ENCODE measurements at places on chromosomes 13 and 19.

- DNase-seq = no peak
Observed at GRCh38 chr13:48576448-48577010, 43.6 kb upstream of the RCBTB2 start.

- peak; percentile 64 for DNase-seq
Observed at GRCh38 chr13:33642374-33643065, 175.4 kb upstream of the RFC3 start.

- no peak for DNase-seq
Observed at GRCh38 chr19:56312787-56313657, 1.6 kb downstream of the ZSCAN5A start.

- DNase-seq = no peak
Observed at GRCh38 chr13:62038214-62038613, 622.6 kb upstream of the PCDH20 start.

- peak; percentile 26 for DNase-seq
Observed at GRCh38 chr13:113660066-113660465, 2.1 kb upstream of the ATP4B start.

GRCh38 chr13:80399340-80400163 lies 58.6 kb upstream of the SPRY2 start:
- no peak for DNase-seq

GRCh38 chr13:109494925-109495369 lies 291.4 kb downstream of the IRS2 start:
- DNase-seq = no peak

DNA sequence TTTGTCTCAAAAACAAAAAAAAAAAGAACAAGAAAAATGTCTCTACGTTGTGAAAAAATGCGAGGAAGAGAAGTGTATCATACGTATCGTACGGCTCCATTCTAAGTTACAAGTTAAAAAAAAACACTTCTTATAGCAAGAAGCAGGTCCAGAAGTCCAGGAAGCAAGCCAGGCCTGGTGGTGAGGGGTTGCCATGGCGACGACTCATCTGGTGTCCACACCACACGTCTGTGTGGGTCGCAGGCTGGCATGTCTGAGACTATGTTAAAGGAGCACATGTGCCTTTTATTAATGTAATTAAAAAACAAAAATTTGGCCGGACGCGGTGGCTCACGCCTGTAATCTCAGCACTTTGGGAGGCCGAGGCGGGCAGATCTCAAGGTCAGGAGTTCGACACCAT lies 5.9 kb downstream of the MED16 start:
- DNase-seq = no peak

DNA sequence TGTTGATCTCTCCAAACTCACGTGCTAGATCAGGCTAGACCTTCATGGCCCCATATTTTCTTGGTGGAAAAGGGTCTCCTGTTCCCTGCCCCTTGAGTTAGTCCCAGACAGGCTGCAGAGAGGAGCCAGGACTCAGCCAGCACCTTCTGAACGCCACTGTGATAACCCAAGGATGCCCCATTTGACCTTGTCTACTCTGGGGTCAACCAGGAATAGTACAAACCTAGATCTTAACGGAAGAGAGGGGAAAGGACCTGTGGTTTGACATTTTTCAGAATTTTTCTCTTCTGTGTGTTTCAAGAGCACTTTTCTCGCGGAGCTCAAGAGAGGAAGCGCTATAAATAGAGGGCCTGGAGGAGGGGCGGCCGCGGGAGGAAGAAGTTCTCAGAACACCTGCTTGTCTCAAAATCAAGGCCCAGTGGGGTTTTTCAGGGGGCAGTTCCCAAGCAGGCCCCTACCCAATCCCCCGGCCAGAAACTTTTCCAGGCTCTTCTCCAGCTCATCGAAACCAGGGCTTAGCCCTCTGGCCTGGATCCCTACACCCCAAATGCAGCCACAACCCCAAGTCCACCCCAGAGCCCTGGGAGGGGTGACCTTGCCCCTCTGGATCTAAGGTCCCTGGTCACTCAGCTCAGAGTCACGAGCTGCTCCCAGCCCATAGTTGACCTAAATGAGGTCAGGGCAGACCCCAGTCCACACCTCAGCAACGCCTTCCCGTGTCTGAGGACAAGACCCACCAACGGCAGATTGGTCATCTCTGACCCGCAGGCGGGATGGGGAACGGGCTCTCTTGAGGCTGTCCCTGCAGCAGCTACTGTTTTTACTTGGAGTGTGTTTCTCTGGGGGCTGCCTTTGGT lies 75.6 kb upstream of the TM9SF2 start:
- DNase-seq = peak; percentile 41

GRCh38 chr13:78611040-78611439 lies 7.7 kb upstream of the POU4F1 start:
- DNase-seq = no peak

DNA sequence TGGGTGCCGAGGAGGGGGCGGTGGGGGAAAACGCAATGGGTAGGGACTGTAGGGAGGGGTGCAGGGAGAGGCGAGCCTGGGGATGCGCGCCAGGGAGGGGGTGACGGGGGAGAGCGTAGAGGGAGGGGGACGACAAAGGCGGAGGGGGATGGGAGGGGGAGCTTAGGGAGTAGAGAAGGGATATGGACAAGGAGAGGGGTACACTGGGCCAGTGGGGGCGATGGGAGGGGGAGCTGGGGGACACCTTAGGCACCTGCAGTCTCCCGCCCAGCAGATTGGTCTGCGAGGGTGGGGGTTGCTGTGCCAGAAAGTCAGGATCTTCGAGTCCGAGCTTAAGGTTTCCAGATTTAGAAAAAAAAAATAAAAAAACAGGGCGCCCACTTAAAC lies 15.7 kb downstream of the CCDC124 start:
- DNase-seq = no peak

GRCh38 chr13:40784540-40784939 lies 4.9 kb upstream of the SLC25A15 start:
- DNase-seq = peak; percentile 48

GRCh38 chr19:58307736-58308135 lies 2.6 kb downstream of the ERVK3-1 start:
- DNase-seq = no peak

- DNase-seq = no peak
Observed at GRCh38 chr13:113879494-113880360, 15.9 kb upstream of the GAS6 start.

GRCh38 chr19:35628264-35628564 lies 622 bp upstream of the RBM42 start:
- no peak for DNase-seq

DNA sequence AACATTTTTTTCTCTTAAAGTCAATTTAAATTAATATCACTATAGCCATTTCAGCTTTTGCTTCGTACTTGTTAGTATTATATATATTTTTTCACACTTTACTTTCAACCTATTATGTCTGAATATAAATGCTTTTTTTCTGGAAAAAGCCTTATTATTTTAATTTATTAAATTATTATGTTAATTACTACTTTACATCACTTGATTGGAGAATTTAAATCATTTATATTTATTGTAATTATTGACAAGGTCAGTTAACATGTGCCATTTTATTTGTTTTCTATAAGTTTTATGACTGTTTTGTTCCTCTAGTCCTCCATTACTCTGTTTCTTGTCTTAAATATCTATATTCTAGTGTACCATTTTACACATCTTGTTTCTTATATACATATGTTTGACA lies 1333.4 kb upstream of the MIR17HG start:
- DNase-seq = no peak

GRCh38 chr19:1475751-1476437 lies 3.1 kb downstream of the C19orf25 start:
- no peak for DNase-seq

DNA sequence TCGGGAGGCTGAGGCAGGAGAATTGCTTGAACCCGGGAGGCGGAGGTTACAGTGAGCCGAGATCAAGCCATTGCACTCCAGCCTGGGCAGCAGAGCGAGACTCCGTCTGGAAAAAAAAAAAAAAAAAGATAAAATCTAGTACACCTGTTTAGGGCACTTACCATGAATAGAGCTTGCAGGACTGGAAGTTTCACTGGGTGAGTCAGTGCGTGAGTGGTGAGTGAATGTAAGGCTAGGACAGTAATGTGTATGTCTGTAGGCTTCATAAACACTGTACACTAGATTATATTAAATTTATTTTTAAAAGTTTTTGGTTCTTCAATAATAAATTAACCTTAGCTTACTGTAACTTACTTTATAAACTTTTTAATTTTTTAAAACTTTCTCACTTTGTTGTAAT lies 22.9 kb downstream of the PPP5C start:
- DNase-seq = no peak

- no peak for DNase-seq
Observed at GRCh38 chr13:42275098-42275471, 3.1 kb downstream of the AKAP11 start.

- no peak for DNase-seq
Observed at GRCh38 chr19:47494211-47494547, 10.2 kb upstream of the KPTN start.

DNA sequence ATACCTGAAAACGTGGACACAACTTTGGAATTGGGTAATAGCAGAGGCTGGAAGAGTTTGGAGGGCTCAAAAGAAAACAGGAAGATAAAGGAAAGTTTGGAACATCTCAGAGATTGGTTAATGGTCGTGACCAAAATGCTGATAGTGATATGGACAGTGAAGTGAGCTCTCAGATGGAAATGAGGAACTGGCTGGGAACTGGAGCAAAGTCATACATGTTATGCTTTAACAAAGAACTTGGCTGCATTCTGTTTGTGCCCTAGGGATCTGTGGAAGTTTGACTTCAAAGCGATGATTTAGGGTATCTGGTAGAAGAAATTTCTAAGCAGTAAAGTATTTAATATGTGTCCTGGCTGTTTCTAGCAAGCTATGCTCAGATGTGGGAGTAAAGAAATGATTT lies 136.2 kb downstream of the DNAJC3 start:
- DNase-seq = no peak

- DNase-seq = no peak
Observed at GRCh38 chr19:23804676-23805075, 46.0 kb upstream of the ZNF681 start.

- DNase-seq = no peak
Observed at GRCh38 chr19:10013316-10013715, at the start of gene RDH8. RDH8 (plus strand) TSS chr19:10013483; CDS start chr19:10013498, 15 bp downstream.

GRCh38 chr13:26656919-26657318 lies 99.4 kb downstream of the WASF3 start:
- DNase-seq = no peak

GRCh38 chr19:33554821-33555220 lies 33.2 kb upstream of the PEPD start:
- no peak for DNase-seq

GRCh38 chr13:112764864-112765561 lies 75.2 kb downstream of the ATP11A start:
- no peak for DNase-seq

DNA sequence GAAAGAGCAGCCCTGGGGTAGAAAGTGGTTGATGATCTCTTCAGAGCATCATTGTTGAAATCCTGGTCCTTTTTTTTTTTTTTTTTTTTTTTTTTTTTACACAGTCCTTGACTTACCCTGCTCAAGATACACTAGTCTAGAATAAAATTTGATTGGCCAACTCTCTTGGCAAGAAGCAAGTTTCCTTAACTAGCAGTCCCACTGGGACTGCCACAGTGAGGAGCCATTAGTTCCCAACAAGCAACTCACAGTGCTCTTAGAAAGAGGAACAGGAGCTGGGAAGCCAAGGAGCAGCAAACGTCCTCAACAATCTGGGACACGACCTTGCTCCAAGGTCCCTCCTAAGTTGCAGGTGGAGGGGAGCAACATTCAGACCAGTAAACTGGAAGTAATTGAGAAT lies 47.9 kb upstream of the INTS6 start:
- no peak for DNase-seq

- no peak for DNase-seq
Observed at GRCh38 chr19:16330806-16331690, 6.4 kb downstream of the KLF2 start.

DNA sequence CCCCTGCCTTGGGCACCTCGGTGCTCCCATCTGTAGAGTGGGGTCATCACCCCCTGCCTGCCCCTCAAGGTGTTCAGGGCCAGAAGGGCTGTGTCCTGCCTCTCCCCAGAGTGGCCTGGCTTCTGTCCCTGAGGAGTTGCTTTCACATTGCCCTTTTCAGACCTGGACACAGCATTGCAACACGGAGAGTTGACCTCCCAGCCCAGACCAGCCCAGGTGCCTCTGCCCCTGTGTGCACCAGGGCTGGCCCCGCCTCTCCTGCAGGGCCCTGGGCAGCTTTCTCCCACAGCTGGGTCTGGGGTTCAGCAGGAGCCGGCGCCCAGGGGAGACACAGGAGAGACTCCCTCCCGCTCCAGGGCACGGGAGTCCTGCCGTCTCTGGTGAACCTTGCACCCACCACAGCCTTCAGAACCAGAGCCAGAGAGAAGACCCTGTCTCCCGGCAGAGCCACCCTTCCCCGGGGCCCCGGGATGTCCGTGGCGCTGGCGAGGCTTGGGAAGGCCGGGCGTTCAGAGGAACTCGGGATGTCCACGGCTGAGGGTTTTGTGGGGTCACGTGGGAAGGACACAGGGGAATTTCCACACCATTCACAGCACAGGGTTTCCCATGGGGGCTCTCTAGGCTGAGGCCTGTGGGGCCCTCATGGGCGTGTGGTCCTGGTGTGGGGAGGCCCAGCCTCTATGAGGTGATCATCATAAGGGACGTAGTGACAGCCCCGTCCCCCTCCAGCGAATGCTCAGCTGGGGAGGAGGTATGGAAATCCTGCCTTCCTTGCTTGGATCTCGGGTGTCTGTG lies 23.2 kb downstream of the C13orf46 start:
- peak; percentile 69 for DNase-seq

DNA sequence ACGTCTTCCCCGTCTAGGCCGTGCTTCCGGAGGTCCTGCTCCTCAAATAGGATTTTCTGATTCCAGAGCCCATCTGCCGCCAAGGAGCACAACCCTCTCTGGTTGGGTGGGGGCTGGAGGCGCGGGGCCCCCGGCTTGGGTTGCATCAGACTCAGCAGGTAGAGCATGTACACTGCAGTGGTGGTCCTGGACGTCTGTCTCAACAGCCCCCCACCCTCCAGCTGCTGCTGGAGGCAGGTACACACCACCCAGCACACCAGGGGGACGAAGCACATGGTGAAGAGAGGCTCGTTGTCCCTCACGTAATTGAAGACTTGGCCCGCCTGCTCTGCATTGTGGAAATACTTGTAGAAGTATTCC lies 13.9 kb downstream of the NLRP12 start:
- DNase-seq = no peak

GRCh38 chr19:38514812-38515633 lies 81.5 kb downstream of the RYR1 start:
- peak; percentile 66 for DNase-seq

DNA sequence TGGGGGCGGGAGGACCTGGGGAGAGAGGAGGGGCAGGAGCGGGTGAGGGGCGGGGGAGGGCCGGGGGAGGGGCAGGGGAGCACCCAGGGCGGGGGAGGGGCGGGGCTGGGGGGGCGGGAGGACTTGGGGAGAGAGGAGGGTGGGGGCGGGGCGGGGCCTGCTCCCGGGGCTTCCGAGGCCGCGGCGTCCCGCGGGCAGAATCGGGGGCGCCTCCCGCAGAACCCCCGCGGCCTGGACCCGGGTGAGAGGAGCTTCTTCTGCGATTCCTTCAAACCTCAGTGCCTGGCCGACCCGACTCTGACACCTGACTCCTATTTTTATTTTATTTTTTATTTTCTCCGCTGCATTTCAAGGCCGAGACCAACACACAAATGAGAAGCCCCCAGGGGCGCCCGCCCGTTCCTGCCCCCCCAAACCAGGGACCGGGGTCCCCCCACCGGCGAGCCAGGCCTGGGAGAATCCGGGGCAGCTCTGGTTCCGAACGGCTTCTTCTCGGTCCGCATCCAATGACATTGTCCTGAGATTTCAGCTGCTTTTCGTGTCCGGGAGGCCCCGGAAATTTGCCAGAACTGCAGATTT lies 470 bp upstream of the GRTP1 start:
- DNase-seq = no peak
